ENCODE measurements at places on chromosomes 5 and 9.

DNA sequence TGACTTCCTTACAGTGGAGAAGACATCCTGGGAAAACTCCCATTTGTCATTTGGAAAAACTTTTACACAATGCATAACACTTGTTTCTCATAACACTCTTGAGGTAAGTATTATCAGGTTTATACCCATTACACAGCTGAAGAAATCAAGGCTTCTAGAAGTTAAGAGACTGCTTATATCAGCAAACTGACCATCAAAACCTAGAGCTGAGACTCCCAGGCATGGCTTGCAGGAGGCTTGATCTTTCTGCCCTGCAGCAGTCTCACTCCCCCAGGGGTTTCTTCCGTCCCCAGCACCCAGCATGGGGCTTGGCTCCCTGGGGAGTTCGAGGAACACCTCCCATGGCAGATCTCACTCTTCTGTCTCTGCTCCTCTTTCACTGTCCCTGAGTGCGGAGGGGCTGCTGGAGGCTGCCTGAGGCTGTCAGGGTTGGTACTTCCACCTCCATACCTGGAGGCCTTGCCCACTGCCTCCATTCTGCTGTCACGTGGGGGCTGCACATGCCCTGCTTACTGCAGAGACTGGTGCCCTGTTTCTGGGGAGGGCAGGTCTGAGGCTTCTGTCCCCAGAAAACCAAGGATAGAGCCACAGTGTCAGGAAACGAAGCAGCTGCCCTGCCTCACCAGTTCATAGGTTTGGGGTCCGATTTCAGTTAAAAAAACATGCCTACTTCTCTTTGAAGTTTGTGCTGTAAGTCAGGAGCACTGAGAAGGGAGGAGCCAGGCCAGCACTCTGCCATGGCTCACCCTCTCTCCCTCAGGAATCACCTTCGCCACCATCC, 202.5 kb downstream of the PAX5 start:
- DNase-seq, result no peak

- DNase-seq, result peak; percentile 81
Measured at GRCh38 chr9:4315582-4316215, 15.8 kb upstream of the GLIS3 start.

DNA sequence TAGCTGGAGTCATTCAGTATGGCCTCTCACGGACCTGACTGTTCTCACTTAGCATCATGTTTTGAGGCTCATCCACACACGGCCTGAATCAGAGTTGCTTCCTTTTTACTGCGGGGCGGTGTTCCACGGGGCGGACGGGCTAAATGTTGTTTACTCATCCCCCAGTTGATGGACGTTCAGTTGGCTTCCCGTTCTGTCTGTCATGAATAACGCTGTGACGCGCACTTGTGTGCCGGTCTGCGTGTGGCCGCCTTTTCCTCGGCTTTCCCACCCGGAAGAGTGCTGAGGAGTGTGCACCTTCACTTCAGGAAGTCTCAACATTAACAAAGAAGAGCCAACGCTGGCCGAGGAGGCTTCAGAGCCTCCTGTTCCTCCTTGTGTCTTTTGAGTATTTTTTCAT, 39.0 kb upstream of the IRX4 start:
- no peak for DNase-seq

GRCh38 chr5:136082390-136083193, 50.1 kb upstream of the SMAD5 start:
- DNase-seq, result peak; percentile 60

DNA sequence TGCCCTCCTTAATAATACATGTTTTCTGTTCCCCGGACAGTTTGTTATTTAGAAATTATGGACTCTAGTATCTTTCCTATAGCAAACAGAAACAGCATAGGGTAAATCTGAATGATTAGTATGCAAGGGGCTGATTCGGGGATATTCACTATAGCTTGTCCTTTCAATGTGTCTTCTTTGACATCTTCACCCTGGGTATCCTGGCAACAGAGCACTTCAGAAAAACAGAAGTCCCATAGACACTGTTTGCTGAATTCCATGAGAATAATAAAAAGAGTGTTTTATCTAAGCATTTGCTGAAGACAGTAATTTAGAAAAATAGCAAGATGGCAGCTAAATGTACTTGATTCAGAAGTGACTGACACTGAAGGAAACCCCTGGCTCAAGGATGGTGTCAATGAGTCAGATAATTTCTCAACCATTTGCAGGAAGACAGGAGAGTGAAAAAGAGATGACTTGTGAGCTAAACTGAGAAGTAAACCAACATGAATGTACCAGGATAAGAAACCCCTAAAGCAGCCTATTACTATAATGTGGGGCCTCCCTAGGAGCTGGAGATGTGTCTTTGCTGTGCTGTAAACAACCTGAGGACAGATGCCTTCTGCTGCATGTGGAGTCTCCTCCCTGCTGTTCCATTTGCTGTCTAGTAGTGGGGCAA, 246.2 kb downstream of the MAN2A1 start:
- DNase-seq, result peak; percentile 54

DNA sequence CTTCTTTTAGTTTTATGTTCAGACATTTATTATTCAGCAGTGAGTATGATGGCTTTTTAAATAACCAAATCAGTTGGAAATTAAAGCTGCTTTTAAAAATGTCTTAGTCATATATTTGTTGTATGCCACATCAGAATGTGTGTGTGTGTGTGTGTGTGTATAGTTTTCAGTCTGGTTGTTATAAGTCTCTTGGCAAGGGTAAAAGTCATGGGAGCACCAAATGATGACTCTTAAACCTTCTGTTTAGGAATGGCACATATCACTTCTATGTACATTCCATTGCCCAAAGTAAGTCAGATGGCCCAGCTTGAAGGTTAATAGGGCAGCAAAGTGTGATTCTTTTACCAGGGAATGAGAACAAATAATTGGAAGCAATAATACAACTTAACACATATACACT, 135.9 kb downstream of the RNF180 start:
- DNase-seq, result no peak

GRCh38 chr5:98933445-98934072, 4.8 kb upstream of the CHD1 start:
- DNase-seq, result peak; percentile 56

GRCh38 chr9:30536494-30536893, 1847.9 kb upstream of the ACO1 start:
- no peak for DNase-seq

DNA sequence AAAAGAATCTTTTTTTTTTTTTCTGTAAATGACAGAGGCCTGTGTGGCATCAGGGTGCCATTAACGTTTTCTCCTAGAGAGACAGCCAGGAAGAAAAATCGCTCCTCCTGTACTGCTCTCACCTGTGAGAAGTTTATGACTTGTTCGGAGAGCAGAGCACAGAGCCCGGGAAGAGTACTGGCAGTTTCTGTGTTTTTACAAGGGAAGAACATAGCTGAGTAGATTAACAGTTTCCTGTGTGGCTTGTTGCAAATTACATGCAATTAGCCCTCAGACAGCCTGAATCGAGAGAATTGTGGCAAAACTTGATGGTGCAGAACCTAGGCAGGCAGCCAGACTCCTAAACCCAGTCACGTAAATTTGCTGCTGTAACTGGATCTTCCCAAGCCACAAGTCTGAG, 32.1 kb downstream of the PRKACG start:
- DNase-seq, result peak; percentile 36

DNA sequence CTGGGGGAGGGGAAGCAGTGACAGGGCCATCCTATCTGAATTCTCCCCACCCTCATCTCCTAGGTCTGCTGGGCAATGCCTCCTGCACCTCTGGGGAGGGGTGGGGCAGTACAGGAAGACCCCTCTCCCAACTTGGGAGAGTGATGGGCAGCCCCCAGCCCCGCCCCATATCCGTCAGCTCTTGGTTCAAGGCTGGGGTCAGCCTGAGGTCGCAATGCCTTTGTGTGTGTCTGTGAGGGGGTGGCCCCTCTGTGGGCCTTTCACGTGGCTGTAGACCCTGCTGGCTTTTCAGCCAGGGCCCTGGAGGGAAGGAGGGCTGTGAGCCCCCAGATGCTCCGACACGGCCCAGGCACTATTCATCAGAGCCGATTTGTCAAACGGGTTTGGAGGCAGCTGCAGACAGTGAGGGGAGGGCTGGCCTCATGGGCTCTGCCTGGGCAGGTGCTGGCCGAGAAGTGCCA, 49.5 kb upstream of the RNU6ATAC start:
- no peak for DNase-seq

GRCh38 chr5:63931836-63932235, 30.4 kb downstream of the HTR1A start:
- DNase-seq, result no peak

DNA sequence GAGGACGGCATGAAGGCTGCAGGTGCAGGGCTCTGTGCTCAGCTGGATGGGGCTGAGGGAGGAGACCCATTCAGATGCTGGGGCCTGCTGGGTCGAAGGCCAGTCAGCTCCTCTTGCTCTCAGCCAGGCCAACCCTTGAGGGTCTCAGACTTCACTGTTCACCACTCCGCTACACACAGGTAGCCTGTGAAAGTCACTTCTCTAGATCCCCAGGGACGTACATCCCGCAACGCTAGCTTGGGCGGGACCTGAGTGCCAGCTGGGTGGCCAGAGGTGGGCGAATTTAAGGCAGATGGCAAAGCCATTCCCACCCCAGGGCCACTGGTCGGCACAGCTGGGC, 42.2 kb upstream of the FCN1 start:
- no peak for DNase-seq

- no peak for DNase-seq
Measured at GRCh38 chr5:120872297-120872696, 408.2 kb downstream of the PRR16 start.

- no peak for DNase-seq
Measured at GRCh38 chr5:106454050-106454449, 1216.7 kb downstream of the EFNA5 start.

- no peak for DNase-seq
Measured at GRCh38 chr5:179747811-179748210, 15.2 kb downstream of the MAML1 start.

GRCh38 chr9:134544388-134545214, 97.0 kb upstream of the COL5A1 start:
- no peak for DNase-seq

GRCh38 chr5:27875148-27875547, 836.8 kb upstream of the CDH9 start:
- DNase-seq, result no peak

GRCh38 chr9:8677741-8678140, 878.2 kb upstream of the DMAC1 start:
- no peak for DNase-seq

GRCh38 chr9:3441197-3441816, 84.5 kb downstream of the RFX3 start:
- peak; percentile 59 for DNase-seq

GRCh38 chr5:153969563-153969895, 69.2 kb downstream of the FAM114A2 start:
- no peak for DNase-seq

DNA sequence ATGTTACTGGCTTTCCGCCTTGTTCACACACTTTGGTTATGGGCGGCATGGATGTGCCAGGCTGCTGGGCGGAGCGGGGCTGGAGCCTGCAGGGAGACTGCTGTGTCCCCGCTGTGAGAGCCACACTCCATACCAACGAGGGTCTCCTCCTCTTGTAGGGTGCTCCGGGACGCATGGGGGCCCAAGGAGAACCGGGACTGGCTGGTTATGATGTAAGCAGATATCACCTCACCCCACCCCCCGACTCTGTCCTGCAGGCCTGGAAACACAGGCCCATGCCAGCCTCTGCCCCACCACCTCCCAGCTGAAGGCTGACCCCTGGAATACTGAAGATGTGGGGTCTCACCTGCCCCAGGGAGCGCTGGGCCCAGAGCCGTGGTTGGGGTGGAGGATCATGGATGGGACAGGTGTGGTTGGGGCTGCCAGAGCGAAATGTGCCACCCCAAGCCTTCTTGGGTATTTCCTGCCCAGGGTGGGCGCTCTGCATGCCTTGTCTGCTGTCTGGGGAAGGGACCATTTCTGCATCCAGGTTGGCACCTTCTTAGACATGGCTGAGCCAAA, 39.3 kb upstream of the ORM1 start:
- no peak for DNase-seq

GRCh38 chr5:125870256-125870655, 553.0 kb upstream of the GRAMD2B start:
- DNase-seq, result no peak

DNA sequence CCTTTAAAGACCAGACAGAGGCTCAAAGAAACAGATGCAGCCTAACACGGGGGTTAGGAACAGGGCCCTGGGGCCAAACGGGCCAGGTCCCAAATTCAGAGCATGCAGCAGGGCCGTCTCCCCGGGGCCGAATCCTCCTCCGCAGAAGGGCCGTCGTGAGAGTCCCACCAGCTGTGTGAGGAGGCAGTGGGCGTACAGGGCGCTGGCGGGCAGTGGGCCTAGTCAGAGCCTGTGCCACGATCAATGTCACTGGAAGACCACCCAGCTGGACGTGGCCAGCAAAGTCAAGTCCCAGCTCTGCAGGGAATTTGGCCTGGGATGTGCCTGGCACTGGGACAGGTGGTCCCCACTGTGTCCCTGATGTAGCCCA, 15.8 kb upstream of the FCN2 start:
- DNase-seq, result no peak

GRCh38 chr9:107480386-107480789, 9.2 kb downstream of the KLF4 start:
- no peak for DNase-seq

DNA sequence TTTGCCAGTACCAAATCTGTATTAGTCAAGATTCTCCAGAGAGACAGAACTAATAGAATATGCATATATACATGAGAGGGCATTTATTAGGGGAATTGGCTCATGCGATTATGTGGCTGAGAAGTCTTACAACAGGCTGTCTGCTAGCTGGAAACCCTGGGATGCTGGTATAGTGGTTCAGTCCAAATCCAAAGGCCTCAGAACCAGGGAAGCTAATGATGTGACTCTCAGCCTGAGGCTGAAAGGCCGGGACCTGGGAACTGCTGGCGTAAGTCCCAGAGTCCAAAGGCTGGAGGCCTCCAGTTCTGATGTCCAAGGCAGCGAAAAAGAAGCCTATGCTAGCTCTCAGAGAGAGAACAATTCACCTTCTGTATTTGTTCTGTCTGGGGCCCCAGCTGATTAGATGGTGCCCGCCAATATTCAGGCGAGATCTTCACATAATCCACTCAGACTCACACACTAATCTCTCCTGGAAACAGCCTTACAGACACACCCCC, 84.1 kb downstream of the KIAA1958 start:
- DNase-seq, result no peak

DNA sequence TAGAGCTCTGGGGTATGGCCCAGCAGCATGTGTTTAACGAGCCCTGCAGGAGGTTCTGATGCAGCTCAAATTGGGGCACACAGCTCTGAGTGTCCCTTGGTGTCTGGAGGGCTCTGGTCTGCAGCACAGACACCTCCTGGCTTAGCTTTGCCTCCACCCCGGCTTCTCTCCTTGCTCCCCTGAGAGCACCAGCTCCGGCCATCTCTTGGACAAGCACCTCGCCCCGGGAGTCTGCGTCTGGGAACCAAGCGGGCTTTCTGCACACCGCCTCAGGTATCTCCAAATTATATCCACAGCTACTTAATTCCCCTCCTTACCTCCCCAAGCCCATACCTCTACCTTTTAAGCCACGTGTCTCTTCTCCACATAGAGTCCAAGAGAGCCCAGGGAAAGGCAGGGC, 83.7 kb upstream of the IRX4 start:
- DNase-seq, result no peak
